Nucleus accumbens (tissue), 56 donors: ENCODE measurements at places on chromosomes 1 and 21.
A peak's percentile ranks its signal among the peaks of the same experiment; 100 is the strongest.

- DNase-seq = no peak
Observed at GRCh38 chr1:204192589-204193352, 3.5 kb downstream of the KISS1 start.

DNA sequence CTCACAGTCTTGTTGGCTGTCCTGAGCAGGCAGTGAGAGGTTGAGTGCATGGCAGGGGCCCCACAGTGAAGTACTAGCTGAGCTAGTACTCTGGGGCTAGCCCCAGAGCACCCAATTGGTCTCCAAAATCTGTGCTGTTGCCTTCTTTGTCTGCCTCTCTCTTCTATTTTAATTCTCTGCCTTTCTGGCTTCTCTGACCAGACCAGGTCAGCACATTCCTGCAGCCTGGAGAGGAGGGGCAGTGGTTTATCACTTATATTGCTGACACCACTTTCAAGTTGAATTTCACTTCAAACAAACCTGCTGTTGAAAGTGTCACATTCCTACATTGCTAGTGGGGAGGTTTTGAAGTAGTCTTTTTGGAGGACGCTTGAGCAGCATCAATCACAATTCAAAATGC, 628.7 kb downstream of the PTPRU start:
- DNase-seq = no peak

- no peak for DNase-seq
Observed at GRCh38 chr1:20493839-20494608, 8.0 kb upstream of the CAMK2N1 start.

DNA sequence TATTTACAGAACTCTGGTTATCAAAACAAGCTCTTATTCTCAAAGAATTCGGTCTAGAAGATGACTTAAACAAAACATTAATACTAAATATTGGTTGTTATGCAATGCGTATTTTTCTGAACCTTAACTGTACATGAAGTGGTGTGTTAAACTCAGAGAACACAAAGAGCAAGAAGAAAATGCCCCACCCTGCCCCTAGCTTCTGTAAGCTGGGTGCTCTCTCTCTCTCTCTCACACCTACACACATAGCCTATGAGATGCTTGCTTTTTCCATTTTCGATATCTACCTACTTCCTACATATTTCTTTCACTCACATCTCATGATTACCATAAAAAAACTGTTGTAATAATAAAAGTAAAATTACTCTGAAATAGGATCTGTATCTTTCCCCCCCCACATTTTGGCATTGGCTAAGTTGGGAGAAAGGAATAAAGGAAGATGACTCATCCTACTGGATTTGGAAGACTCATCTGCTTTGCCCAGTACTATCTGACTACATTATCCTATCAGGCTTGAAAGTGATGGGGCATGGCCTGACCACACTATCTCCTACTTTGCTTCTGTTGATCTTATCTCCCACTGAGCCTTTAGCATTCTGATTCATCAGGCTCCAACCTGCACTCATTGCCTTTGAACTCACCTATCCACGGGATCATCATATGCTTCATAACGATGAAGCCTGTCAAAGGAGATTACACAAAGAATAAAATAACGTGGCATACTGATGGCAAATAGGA, 2.9 kb downstream of the CRYZ start:
- no peak for DNase-seq

DNA sequence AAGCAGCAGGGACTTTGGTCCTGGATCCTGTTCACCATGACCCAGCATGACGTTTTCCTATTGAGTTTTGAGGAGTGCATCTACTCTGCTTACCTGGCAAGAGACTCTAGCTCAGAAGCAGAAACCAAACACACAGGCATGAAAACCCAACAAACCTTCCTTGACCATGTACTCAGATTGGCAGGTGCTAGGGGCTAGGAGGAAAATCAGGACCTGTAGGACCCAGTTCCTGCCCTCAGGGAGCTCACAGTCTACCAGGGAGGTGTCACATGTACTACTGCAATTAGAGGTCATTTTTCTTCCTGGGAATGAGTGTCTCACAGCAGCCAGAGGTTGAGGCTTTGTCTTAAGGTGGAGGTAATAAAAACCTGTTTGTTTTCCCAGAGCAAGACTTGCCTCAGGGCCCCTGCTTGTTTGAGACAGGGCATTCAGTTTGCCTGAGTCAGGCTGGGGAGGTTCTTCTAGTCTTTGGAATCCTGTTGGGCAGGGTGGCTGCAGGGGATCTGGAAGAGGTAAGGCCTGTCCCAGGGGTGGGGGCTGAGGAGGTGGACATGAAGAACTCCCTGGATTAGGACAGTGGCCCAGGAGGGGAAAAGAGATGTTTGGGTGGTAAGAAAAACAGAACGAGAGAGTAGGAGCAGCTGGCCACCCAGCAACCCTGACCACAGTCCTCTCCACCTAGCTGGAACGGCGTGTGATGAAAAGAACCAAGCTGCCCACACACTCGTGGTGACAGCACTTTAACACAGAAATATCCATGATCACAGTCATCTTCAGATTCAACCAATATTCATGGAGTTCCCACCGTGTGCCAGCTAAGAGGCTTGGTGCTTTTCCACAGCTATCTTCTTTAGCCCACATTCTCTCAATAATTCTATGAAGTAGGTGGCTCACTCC, 30.8 kb downstream of the IER5 start:
- no peak for DNase-seq

GRCh38 chr1:245969283-245969682, 537.8 kb downstream of the SMYD3 start:
- DNase-seq = no peak

DNA sequence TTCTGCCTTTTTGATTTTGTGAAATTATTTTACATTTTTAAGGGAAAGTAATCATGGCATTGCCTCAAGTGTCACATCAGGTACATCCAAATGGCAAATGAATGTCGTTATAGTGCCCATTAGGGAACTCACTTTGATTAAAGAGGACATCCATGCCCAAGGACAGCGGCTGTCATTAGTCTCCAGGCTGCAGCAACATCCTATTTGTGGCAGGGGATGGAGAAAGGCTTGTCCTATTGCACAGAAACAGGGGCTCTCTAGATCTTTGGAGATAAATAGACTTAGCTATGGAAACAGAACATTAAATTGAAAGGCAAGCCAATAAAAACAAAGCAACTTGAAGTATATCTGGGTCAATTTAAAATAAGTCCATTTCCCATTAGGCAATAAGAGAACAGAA, 439.3 kb downstream of the NEGR1 start:
- DNase-seq = no peak

DNA sequence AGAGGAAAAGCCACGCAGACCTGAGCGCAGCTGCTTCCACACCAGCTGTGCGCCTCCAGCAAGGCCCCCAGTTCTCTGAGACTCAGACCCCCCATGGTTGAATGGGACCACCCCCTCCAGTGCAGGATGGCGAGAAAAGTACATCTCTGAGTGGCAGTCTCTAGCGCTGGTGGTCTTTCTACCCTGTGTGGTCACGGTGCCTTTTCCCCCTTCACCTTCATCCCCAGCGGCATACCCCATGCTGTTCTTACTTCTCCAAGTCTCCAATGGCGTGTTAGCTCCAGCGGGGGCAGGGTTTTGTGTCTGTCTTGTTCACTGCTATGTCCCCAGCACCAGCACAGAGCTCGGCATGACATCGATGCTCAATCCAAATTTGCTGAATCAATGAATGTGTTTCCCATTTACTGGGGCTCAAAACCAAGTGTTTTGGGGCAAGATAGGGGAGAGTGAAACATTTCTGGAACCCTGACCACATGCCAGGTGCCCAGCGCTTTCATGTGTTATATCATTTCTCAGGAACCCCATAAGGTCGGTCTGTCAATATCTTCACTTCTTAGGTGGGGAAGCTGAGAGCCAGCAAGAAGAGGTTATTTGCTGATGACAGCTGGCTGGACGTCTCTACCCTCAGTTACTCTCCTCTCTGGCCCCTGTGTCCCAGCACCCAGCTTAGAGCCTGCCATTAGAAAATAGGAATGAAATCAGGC, 959 bp upstream of the SDC3 start:
- DNase-seq = no peak

DNA sequence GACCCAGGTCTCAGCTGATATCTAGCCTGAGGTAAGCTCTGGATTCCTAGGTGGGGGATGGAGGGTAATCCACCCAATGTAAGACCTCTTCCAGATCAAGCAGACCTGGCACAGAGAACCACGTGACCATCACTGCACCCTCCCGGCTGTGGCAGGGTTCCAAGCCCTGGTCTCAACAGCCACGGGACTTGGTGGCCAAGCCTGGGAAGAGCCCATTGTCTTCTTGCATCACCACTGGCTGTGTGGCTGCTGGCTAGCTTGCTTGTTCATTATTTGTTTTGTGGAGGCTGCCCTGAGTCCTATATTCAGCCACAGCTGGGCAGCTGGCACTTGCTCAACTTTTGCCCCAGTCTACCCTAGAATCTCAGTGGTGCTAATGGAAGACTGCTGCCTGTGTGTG, 24.1 kb upstream of the NFASC start:
- DNase-seq = peak; percentile 91

- no peak for DNase-seq
Observed at GRCh38 chr1:171793636-171794035, 12.2 kb downstream of the METTL13 start.

GRCh38 chr1:196649990-196650389, 1.9 kb upstream of the CFH start:
- DNase-seq = no peak

DNA sequence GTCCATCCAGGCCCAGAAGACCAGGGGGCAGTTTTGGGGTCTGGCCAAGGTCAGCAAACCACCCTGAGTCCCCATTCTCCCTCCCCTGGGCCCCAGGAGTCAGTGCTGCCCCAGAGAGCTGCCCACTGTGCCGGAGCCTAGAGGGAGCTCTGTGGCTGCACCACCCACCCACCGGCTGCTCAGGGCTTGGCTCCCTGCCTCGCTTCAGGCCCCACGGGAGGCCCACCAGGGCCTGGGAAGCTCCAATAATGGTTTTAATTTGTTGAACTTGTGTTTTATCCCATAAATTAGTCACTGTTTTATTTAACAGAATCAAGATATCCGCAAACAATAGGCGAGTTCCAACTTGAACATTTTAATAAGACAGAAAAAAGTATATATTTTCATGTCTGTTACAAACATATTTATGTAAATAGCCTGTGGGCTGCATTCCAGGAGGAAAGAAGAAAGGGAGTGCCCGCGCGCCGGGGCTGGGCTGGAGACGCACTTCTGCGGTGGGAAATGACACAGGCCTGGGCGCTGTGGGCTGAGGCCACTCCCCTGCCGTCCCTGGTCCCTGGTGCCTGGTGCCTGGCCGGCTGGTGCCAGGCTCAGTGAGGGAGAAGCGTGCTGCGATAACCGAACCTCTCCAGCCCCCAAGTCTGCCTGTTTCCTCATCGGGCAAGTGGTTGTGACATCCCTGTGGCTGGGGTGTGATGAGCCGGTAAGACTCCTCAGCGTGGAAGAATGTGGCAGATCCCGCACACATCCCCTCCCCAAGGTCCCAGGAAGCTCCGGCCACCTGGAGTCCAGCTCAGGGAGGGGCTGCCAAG, 160.5 kb downstream of the PEX14 start:
- no peak for DNase-seq

- no peak for DNase-seq
Observed at GRCh38 chr1:25523542-25523941, 19.9 kb upstream of the LDLRAP1 start.

DNA sequence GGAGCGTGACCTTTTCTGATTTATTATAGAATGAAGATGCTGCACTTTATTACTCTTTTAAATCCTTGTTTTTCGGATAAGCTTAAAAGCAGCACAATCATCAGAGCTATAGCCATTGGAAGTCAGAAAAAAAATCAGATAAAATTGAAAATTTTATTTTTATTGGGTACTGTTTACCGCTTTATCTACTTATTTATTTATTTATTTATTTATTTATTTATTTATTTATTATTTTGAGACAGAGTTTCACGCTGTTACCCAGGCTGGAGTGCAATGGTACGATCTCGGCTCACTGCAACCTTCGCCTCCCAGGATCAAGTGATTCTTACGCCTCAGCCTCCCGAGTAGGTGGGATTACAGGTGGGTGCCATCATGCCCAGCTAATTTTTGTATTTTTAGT, 83.1 kb upstream of the CHRM3 start:
- no peak for DNase-seq

DNA sequence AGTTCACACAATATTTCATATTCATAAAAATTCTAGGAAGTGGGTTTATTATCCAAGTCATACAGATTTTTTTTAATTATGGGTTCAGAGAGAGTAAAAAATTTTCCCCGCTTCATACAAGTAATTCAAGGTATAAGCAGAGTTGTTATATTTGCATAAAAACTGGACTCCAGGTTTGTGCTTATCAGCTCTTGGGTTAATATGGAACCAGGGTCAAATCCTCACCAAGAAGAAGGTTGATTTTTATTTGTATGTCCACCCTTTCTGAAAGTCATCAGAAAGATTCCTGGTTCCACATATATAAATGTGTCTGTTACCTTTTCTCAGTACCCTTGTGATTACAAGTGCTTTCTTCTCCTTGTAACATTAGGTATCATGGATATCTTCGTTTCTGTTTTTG, 143.8 kb upstream of the PKN2 start:
- no peak for DNase-seq

GRCh38 chr1:160971618-160972056, 17.0 kb upstream of the ITLN2 start:
- DNase-seq = no peak

- DNase-seq = no peak
Observed at GRCh38 chr1:59354709-59355337, 57.9 kb downstream of the FGGY start.
